ENCODE measurements at places on chromosomes 2 and 18.

GRCh38 chr2:25697559-25698341, 24.4 kb upstream of the DTNB start:
- no peak for DNase-seq

DNA sequence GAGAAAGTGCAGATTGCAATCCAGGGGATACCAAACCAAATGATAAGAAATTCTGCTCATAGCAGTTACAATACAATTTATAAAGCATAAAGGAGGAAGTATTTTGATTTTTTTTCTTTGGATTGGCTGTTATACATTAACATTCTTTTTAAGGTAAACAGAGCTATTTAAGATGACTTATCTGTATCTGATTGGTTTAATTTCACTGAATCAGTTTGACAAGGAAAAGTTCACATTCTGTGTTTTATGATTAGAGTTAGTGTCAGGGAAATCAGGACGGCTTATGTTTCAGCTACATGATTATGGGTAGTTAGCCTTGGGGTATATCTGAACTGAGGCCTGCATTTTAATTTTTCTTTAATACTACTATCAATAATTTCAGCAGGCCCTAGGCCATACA, 360.9 kb downstream of the ARL6IP6 start:
- no peak for DNase-seq

- DNase-seq: no peak
Measured at GRCh38 chr18:78107363-78107762, 857.7 kb downstream of the GALR1 start.

- no peak for DNase-seq
Measured at GRCh38 chr2:6196449-6196848, 504.3 kb downstream of the SOX11 start.

DNA sequence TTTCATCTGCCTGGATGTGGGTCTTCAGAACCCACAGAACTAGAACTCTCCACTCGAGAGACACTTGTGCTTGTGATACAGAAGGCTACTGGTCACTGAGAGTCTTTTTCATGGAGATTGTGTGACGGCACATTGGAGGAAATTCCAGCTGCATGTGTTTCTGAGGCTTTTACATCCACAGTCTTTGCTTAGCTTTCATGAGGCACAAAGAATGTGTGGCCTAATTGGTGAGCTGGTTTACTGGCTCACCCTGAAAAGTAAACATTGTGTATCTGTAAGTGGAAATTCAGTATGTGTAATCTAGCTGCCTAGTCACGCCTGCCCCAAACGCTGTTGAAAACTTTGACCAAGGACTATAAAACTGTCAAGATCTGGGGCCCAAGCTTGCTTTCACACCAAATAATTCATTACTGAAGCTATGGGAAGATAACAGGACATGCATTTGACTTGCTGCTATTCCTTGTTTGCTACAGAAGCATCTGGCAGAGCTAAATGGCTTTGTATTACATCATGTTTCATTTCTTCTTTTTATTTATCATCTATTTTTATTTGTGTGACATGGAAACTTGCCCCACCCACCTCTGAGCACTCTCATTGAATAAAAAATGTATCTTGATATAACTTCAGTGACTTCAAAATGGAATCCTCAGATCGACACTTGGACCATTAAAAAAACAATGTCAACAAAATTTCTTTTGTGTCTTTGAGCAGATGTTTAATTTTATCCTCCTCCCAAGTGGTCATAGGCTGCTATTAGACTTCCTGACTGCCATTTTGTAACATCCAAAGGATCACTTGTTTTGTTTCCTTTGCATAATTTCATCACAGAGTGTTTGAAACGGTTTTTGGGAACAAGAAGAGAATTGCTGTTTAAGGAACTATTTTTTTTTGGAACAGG, 80.2 kb downstream of the EFEMP1 start:
- no peak for DNase-seq

Data from thyroid gland (tissue), 4 donors.